ENCODE measurements at places on chromosomes 4 and X.

DNA sequence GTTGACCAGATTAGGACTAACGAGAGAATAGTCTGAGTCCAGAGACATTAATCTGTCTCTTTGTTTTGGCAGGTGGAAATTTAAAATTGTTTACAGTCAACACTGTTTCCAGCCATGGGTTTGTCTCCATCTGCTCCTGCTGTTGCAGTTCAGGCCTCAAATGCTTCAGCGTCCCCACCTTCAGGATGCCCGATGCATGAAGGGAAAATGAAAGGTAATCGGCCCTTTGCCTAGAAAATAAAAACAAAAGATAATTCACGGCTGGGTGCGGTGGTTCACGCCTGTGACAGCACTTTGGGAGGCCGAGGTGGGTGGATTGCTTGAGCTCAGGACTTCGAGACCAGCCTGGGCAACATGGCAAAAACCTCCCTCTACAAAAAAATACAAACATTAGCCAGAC, 815 bp downstream of the HCCS start:
- DNase-seq: no peak

- DNase-seq: no peak
These were observed 229.3 kb downstream of the ANKRD50 start for GRCh38 chr4:124483048-124483906.

DNA sequence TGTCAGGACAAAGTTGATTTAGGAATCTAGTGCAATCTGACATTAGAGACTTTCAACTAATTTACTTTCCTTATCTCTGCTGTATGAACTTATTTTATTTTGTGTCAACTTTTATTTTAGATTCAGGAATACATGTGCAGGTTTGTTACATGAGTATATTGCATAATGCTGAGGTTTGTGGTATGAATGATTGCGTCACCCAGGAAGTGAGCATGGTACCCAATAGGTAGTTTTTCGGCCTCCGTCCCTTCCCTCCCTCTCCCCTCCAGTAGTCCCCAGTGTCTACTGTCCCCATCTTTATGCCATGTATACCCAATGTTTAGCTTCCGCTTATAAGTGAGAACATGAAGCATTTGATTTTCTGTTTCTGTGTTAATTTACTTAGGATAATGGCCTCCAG, 68.7 kb upstream of the TEX13D start:
- no peak for DNase-seq

DNA sequence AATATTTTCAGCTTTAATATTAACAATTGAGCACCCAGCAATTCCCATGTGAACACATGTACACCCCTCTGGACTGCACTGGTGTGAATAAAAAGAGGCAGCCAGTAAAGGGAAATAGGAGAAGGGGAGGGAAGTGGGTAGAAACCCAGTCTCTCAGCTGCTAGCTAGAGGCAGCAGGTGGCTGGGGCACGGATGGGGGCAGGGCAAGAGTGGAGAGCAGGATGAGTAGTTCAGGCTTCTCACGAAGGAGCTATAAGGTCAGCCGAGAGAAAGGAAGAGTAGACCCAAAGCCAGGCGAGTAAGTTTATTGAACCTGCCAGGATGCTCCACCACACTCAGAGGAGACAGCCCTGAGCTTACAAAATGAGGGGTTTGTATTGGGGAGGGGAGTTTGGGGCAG, 184.8 kb upstream of the MTMR8 start:
- no peak for DNase-seq

- no peak for DNase-seq
These were observed 824.7 kb upstream of the TENM3 start for GRCh38 chr4:181418496-181418895.

DNA sequence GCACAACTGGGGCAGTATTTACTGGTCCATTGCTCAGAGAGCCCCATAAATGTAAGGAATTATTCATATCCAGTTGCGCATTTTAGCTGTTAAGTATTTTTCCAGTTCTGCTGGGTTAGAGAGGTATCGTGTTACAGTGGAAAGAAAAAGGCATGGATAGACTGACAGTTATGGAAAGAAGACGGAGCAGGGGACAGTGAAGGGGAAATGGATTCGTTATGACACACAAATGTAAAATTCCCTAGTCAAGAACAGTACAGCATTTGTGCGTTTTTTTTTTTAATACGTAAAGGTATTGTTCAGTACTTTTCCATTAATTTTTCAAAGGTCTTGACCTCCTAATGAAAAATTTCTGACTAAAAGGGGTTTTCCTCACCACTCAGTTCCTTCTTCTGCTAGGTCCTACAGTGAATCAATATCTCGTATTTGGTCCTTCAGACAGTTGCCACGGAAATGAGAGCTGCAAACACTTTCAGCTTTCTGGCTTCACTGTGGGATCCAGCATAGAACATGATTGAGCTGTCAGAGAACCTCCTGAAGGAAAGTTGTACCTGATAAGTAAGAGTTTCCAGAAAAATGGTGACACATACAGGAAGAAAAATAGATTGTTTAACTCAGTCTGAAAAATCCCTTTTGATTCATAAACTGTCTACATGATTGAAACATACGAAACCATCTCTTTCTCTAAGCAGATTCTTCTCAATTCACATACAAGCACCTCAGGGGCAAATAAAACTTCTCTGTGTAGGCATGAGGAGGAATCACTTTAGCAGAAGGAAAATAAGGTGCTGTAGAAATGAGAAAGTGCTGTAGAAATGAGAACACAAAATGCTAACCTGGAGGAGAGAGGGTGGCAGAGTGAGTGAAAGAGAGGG, 21.8 kb upstream of the BBS12 start:
- no peak for DNase-seq

DNA sequence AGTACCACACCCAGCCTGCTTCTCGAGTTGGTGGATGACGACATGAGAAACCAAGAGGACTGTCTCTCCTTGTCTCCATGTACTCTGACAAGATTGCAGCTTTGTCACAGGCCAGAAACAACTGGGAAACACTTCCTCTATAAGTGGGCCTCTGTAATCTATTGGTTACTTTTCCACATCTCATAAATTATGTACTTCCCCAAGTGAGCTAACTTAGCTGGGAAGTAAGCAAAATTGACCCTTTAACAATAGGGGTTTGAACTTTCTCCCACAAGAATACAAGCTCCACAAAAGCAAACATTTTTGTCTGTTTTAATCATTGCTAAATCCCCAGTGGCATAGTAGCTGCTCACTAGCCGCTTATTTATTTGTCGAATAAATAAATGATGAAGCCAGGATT, 14.1 kb upstream of the USO1 start:
- DNase-seq: peak; percentile 23

DNA sequence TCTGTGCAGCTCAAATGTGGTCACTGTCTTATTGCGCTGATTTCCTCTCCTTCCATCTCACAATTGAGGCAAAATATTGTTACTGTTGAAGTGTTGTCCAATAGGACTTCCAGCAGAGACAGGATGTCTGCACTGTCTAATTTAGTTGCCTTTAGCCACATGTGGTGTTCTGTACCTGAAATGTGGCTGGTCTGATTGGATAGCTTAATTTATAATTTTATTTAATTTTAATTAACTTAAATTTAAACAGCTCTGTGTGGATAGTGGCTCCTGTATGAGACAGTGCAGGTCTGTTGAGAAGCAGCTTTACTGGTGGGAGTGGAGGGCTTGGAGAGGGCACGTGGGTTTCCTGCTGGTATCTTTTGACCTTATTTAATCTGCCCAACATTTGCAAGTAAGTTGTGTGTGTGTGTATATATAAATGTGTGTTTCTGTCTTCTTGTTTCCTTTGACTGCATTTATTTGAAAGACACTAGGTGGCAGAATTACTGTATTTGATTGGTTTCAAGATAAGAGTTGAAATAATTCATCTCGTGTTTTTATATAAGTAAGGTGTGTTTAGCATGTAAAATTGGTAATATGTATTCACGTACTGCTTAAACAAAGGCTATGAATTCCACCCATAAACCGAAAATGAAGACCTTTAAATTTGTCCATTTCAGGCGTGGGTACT, 55.3 kb upstream of the MSANTD1 start:
- no peak for DNase-seq

DNA sequence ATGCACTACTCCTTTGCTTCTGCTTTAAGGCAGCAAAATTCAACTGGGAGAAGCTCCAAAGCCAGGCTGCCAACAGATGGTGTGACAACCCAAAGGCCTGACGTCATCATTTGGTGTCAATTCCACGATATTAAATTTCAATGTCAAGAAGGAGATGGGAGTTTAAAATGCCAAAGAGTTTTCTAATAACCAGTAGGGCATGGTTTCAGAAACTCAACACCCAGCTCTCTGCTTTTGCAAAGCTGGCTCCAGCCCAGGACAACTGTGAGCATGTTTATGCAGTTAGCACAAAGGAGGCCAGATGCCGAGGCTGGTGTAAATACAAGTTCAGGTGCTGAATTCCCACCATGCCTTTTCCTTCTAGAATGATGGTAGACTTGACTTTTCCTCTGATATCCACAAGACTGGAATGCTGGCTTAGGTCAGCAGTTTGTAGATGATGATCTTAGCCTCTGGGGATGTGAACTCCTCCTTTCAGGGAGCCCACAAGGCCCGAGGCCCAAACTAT, 67.3 kb downstream of the AFAP1 start:
- DNase-seq: peak; percentile 84

GRCh38 chr4:13681570-13681969, 54.0 kb upstream of the BOD1L1 start:
- no peak for DNase-seq

GRCh38 chr4:138941037-138941436, 74.5 kb upstream of the NOCT start:
- DNase-seq: no peak

DNA sequence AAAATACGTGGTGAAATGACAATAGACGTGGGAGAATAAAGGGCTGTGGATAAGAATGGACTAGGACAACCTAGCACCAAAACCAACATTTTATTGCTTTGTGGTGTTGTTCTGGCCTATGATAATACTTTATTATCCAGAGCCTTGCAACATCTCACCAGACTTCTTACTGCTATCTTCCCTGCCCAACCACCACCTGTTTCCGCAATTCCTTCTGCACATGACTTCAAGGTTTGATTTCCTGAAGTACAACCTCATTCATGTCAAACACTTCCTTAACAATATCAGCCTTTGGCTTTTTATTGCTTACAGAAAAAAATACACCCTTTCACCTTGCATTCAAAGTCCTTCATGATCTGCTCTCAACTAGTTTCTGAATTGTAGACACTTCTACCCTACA, 84.8 kb downstream of the RTL3 start:
- no peak for DNase-seq

- peak; percentile 76 for DNase-seq
These were observed 51.8 kb downstream of the RBPJ start for GRCh38 chr4:26372525-26373172.

DNA sequence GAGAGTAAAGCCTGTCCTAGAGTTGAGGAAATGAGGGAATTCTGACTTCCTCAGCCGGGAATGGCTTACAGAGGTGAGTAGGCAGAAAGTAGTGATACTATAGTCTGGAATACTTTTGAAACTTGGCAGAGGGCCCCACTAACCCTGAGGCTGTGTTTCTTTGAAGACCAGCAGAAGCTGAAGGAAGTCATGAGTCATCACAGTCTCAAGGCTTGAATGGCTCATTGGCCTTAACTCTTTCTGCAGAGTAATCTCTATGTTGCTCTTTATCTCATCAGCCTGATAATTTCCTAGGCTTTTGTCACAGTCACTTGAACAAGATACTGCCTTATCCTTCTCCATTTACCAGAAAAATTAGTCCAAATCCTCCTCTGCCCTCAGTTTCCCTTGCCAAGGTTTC, 80.8 kb downstream of the ANKRD50 start:
- DNase-seq: peak; percentile 92

DNA sequence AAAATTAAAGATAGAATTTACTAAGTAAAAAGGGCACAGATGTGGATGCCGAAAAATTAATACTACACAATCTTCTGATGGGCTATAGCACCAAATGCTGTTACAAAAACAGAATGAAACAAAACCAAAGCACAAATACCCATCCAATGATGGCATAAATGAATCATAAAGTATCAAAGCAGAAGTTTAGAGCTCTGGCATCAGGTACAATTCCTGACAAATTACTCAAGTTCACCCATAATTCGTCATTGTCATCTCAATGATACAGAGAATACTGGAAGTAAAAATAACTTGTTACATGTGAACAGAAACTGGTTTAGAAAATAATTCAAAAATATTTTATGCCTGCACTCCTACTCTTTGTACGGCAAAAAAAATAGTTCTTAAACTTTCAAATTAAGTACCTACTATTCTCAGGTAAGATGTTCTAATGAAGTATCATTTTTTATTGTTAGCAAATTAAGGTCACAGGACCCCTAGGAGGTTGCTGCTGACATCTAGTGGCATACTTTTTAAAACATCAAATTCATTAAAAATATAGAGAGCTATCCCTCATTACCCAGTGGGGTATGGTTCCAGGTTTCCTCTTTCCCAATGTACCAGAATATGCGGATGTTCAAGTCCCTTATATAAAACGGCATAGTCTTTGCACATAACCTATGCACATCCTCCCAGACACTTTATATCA, 126.1 kb downstream of the INPP4B start:
- DNase-seq: peak; percentile 50

DNA sequence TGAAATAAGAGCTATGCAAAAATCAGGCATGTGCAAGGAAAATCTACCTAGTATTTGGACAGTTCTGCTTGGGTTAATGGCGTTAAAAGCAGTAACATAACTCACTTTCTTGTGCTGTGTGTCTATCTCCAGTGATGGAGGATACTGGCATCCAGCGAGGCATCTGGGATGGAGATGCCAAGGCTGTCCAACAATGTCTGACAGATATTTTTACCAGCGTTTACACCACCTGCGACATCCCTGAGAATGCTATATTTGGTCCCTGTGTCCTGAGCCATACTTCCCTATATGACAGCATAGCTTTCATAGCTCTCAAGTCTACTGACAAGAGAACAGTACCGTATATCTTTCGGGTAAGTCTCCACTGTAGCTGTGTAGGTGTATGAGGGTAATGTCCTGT, 2.6 kb downstream of the PRDM8 start:
- DNase-seq: no peak

- DNase-seq: peak; percentile 23
These were observed 425.4 kb downstream of the SLITRK2 start for GRCh38 chrX:146243041-146243440.

DNA sequence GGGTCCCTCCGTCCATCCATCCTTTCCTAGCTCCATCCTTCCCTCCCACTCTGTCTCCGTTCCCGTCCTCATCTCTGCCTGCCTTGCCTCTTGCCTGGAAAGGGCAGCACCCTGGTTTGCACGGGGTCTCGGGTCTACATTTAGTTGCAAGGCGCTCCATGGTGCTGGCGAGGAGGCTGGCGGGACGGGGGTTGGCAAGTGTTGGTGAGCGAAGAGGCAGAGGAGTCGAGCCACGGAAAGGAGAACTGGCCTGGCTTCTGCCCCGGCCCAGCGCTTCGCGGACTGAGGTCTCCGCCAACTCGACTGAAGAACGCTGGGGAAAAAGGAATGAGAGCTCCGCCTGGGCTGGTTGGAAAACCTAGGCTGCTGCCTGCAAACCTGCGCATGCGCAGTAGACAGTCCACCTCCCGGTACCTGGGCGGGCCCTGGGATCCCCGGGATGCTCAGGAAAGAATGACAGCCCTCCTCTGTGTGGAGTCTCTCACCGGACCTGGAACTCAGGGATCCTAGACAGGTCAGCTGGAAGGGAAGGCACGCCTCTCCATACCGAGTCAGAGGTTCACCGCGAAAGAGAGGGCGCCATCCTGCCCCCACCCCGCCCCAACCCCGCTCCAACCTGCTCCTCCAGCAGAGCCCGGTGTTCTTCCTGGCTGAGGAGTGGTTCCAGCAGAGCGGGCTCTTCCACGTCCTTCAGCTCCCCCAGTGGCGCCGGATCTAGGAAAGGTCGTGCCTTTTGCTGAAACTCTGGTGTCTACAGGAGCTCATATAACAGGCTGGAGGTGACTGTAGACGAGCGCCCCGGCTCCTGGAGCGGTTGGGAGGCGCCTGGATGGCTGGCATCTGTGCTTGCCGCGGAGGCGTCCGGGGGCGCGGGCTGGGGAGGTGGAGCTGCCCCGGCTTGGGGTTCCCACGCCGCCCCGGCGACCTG, 6.0 kb downstream of the FRG2 start:
- DNase-seq: peak; percentile 68

- DNase-seq: no peak
These were observed 9.0 kb upstream of the PRSS48 start for GRCh38 chr4:151267822-151268535.

All from astrocyte of the hippocampus (primary cell).